ENCODE measurements at places on chromosomes 6 and 20. TPM values are rescaled to one million over a fixed set of nuclear protein-coding genes. Genes with fewer than 3 reads are reported as not detected.

DNA sequence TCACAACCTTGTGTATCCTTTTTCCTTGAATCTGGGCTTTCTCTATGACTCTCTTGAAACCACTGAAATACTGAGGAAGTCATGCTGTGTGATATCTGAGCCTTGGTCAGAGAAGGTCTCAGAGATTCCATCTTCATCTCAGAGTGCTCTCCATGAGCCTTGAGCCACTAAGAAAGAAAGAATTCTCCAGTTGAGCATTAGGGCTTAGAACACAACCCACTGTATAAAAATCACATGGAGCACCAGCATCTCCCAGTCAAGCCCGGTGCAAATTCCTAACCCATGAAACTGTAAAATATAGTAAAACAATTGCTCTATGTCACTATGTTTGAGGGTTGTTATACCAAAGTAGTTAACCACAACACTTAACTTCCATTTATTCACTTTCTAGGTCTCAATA is 181.4 kb downstream of the MOXD1 start:
- DNase-seq: no peak

DNA sequence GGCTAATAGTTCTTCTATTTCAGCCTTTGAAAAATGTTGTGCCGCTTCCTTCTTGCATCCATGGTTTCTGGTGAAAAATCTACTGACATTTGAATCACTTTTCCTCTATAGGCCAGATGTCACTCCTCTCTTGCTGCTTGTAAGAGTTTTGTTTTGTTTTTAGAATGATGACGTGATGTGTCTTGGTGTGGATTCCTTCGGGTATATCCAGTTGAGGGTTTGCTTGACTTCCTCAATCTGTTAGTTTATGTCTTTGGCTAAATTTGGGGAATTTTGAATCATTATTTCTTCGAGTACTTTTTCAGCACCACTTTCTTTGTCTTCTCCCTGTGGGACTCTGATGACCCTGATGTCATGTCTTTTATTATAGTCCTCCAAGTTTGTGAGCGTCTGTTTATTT is 175.5 kb downstream of the MYLK4 start:
- no peak for DNase-seq

DNA sequence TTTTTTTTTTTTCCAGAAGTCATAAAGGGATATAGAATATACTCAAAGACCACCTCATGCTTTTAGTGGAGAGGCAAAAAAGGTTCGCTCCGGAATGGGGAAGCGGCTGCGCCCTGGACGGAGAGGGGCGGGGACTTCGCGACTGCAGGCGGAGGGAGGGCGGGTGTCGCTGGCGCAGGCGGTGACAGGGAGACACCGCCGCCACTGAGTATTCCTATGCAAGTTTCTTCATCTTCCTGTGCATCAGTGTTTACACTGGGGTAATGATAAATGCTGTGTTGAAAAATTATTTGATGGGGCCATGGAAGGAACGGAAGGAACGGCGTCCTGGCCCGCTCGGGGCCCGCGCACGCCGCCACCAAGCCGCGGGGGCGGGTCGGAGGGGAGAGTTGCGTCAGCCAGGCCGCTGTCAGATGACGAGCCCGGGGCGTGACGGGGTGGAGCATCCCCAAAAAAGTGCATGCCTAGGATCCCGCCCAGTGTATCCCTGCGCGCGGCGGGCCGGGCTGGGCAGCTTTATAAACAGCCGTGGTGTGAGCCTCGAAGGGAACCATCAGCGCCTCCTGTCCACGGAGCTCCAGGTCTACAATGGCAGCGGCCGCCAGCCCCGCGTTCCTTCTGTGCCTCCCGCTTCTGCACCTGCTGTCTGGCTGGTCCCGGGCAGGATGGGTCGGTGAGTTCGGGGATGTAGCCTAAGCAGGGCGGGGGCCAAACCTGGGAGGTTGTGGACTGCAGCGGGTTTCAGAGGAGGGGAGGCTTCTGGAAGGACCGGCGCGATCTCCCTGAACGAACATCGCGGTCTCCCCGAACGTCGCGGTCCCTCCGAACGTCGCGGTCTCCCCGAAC is at the start of gene ULBP1:
Gene ULBP1 (plus strand): TSS at position 482 of the 846 bp plus-strand sequence. CDS start 107 bp downstream, at position 589.
- DNase-seq: peak; percentile 74

GRCh38 chr6:38673397-38674165 is 29.4 kb downstream of the GLO1 start:
- peak; percentile 12 for DNase-seq

GRCh38 chr6:139536751-139537617 is 162.5 kb upstream of the CITED2 start:
- no peak for DNase-seq

- no peak for DNase-seq
Measured at GRCh38 chr6:134358320-134358719, 40.4 kb upstream of the SGK1 start.

DNA sequence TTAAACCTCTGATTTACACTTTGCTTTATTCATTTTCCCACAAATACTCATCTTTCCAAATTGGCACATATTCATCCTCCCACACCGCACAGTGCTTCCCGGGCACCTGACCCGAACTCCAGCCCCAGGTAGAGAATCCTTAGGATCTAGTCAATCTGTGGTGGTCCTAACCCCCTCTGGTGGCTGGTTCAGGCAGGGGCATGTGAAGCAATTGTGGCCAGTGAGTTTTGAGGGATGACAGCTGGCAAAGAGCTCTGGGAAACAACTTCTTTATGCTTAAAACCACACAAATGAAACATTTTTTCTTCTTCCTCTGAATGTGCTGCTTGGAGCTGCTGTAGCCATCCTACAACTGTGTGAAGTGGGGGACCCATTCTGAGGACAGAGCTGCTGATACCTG is 54.7 kb downstream of the ELOVL5 start:
- DNase-seq: no peak

DNA sequence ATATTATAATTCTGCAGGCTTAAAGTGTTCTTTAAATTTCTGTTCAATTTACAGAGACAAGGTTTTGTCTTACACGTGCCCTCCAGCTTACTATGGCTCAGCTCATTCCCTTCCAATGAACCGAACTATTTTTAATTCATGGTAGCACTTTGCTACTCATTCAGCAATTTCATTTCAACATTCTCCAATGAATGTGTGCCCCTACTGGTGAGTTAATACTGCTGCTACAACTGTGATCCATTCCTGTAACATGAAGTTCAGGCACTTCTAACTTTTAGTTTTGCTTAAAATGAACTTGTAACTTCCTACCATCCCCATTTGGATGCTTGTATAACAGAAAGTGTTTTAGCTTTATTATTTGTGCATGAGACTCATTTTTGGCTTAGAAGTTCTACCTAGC is 99.7 kb downstream of the F13A1 start:
- DNase-seq: no peak

- no peak for DNase-seq
Measured at GRCh38 chr20:6811262-6812035, 44.0 kb downstream of the BMP2 start.

The UST gene
- total RNA-seq: 7.0 TPM

The HDGFL1 gene
- not detected for total RNA-seq
